ENCODE measurements at places on chromosomes 2 and 18. TPM values are rescaled to one million over a fixed set of nuclear protein-coding genes. Genes with fewer than 3 reads are reported as not detected.

DNA sequence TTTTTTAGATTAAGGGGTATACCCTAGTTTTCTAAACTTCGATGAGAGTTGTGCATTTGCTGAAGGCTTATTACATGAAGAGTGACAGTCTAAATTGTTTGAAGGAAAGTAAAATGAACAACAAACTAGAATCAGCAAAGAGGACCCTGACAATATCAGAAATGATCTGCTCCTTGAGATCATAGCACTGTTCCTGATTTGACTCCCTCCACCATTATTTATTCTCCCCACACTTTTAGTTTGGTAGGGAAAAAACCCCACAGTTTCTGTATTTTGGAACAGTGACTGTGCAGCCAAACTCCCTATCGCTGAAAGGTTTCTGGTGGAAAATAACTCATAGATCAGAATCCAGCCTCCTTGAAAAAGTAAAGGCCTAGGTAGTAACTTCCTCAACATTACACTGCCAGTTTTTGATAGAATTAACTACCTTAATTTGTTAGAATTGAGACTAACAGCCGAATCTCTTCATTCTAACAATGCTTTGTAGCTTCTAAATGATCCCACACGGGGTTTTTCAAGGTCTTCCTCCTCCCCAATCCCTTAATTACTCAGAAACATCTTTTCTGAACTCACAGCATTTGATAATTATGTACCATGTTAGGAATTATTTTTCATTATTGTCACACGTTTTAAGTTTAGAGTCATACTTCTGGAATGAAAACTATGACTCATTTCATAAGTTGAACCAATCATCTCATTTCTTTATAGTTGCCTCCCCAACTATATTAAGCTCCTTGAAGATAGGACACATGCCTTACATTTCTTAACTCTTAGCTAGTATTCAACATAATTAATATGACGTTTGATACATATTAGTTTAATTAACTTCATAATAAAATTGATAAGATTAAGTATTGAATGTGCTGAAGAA, 2.9 kb downstream of the MYL12A start:
- peaks cover 20% of the 10 kb centered on the region for H3K36me3 ChIP-seq
- H3K4me1 ChIP-seq, result no peaks in the 10 kb centered on the region
- no peak for DNase-seq
- no peaks in the 10 kb centered on the region for H3K27me3 ChIP-seq
- H3K27ac ChIP-seq, result peak overlapping the region; percentile 33

- no peak overlapping the region for H3K27ac ChIP-seq
- H3K36me3 ChIP-seq, result no peaks in the 10 kb centered on the region
- no peak overlapping the region for H3K4me3 ChIP-seq
- no peaks in the 10 kb centered on the region for H3K27me3 ChIP-seq
- DNase-seq, result no peak
- no peaks in the 10 kb centered on the region for H3K4me1 ChIP-seq
Measured at GRCh38 chr2:39995005-39995737, 216.1 kb upstream of the THUMPD2 start.

- H3K4me1 ChIP-seq, result no peaks in the 10 kb centered on the region
- H3K27me3 ChIP-seq, result no peaks in the 10 kb centered on the region
- no peaks in the 10 kb centered on the region for H3K36me3 ChIP-seq
- no peak overlapping the region for H3K27ac ChIP-seq
- H3K4me3 ChIP-seq, result no peak overlapping the region
Measured at GRCh38 chr2:179614121-179614520, 247.3 kb downstream of the ZNF385B start.

DNA sequence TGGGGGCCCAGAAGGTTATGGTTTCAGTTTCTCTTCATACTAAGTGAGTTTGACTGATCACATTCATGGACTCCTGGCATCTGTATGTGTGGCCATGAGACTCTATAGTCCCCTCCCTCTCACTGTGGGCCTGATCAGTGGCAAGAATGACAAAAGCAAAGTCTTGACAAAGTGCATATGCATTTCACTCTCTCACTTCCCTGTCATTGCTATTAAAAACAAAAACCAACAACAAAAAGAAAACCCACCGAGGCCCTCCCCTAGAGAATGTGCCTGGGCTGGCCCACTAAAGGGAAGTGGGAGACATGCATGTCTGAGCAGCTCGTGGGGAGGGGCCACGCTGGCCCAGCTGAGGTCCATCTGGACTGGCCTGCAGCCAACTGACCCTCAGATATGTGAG, 600.1 kb upstream of the RAB6C start:
- no peak overlapping the region for H3K27ac ChIP-seq
- no peaks in the 10 kb centered on the region for H3K36me3 ChIP-seq
- no peak for DNase-seq
- no peak overlapping the region for H3K4me3 ChIP-seq

DNA sequence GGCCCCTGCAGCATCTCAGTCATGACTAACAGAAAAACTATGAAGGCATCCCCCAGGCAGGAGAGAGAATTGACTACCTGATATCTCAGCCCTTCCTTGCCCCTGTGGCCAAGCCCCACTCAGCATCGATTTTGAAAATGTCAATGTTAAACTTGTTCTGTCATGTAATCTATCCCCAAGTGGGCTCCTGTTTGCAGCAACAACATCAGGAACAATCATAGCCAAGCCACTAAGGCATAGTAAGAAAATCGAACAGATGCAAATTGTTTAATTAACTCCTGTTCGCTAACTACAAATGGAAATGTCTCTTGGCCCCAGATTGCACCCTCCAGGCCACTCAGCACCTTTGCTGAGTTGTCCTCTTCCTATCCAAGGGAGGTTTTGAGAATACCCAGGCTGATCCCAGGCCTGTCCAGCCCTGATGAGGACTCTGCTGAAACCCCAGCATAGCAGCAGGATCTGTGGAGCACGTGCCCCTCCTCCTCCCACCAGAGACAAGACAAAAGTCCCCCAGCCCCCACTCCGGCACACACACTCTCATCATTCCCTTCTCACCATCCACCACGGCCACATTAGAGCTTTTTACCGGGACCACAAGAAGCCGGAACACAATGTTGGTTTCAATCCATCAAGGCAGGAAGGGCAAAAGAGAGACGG, 150.1 kb downstream of the TNS1 start:
- H3K27ac ChIP-seq, result no peak overlapping the region
- DNase-seq, result no peak
- no peak overlapping the region for H3K4me3 ChIP-seq
- H3K4me1 ChIP-seq, result no peaks in the 10 kb centered on the region
- H3K27me3 ChIP-seq, result no peaks in the 10 kb centered on the region

DNA sequence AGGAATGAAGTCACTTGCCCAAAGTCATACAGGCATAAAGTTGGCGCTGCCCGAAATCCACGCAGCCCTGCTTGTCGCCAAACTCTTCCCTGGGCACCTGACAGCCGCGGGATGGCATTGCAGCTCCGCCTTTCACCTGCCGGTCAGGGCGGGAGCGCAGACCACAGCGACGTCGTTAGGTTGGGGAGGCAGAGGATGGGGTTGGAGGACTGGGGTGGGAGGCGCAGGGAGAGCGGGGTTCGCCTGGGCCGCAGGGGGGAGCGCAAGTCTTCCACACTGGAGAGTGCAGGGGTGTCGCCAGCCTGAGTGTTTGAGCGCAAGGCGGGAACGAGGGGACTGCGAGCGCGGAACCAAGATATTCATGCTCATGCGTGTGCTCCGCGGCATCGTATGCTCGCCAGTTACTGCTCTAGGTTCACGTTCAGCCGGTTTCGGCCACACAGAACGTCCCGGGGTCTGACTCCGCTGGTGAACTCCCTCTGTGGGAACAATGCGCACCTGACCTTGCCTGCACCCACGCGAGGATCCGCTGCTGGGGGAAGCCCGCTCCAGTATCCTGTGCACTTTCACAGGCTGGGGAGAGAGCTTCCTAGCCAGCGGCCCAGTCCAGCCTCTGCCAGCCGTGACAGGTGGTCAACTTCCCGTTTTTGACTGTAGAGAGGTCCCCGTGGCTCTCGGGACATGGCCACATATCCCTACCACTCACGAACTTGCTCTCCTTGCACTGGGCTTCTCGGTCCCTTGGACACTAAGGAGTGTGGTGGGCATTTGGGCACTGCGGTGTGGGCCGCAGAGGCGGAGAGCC, 767 bp upstream of the NPPC start:
- peak; percentile 54 for DNase-seq
- H3K27me3 ChIP-seq, result peaks cover 3% of the 10 kb centered on the region
- H3K4me3 ChIP-seq, result peak overlapping the region; percentile 48
- H3K36me3 ChIP-seq, result no peaks in the 10 kb centered on the region

DNA sequence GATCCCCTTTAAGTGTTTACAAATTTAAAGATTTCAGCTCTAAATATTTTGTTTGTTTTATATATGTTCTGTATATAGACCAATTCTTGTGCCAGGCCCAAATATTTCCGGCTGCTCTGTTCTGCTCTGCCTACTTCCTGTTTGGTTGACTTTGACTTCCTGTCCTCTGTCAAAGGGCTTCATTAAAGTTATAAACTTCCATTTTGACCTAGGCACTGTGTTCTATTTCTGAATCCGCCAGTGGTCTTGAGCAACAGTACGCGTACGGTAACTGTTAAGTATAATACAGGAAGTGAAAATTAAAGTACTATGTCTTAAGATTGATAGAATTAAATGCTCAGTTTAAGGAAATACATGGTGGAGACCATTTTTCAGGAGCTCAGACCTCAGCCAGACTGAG, 13.5 kb upstream of the REL start:
- no peaks in the 10 kb centered on the region for H3K4me1 ChIP-seq
- no peaks in the 10 kb centered on the region for H3K27me3 ChIP-seq
- DNase-seq, result no peak
- no peaks in the 10 kb centered on the region for H3K36me3 ChIP-seq
- no peak overlapping the region for H3K27ac ChIP-seq

FKBP1B gene
- total RNA-seq, result 2.9 TPM

ANKRD29 gene
- 0.55 TPM for total RNA-seq

Measured in right lobe of liver (tissue), 6 donors.